Smooth muscle cell of trachea (primary cell): ENCODE measurements at places on chromosomes 5 and 9. TPM values are rescaled to one million over a fixed set of nuclear protein-coding genes. Genes with fewer than 3 reads are reported as not detected.

QRFP gene
- not detected in 2 replicates for total RNA-seq

FGD3 gene
- not detected in 2 replicates for total RNA-seq

PCDH1 gene
- total RNA-seq, result 0.33 and 0.58 TPM in 2 replicates

FOCAD gene
- total RNA-seq, result 76.9 and 121 TPM in 2 replicates

SCGB3A2 gene
- not detected in 2 replicates for total RNA-seq

WWC1 gene
- 0.58 and 2.3 TPM in 2 replicates for total RNA-seq

DNAH5 gene
- 2.2 and 2.6 TPM in 2 replicates for total RNA-seq

STOML2 gene
- total RNA-seq, result 157 and 220 TPM in 2 replicates

OR5C1 gene
- total RNA-seq, result not detected in 2 replicates

BARHL1 gene
- not detected in 2 replicates for total RNA-seq
